ENCODE measurements at places on chromosomes 5 and 9.

GRCh38 chr9:105007143-105007542 lies 79.2 kb upstream of the ABCA1 start:
- no peak for DNase-seq

GRCh38 chr5:39740404-39740803 lies 315.6 kb upstream of the DAB2 start:
- no peak for DNase-seq

DNA sequence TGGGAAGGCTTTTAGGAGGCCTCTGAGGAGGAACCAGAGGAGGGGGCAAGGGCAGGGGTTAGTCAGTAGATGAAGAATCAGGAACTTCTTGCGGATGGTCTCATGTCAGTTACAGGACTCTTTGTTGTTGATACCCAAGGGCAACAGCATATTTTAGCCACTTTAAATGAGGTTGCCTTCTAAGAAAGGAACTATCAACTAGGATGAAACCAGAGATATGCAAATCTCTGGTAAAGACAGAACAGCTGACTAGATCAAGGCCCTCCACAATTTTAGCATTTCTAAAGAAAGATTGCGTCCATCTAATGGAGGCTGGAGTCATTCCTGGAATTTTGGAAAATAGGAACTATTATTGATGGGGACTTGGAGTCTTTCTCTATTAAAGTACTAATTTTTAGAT lies 57.7 kb upstream of the KLF4 start:
- DNase-seq: no peak

GRCh38 chr5:148760945-148761638 lies 65.3 kb upstream of the ADRB2 start:
- DNase-seq: no peak

- no peak for DNase-seq
Measured at GRCh38 chr9:27763831-27764230, 190.6 kb upstream of the C9orf72 start.

DNA sequence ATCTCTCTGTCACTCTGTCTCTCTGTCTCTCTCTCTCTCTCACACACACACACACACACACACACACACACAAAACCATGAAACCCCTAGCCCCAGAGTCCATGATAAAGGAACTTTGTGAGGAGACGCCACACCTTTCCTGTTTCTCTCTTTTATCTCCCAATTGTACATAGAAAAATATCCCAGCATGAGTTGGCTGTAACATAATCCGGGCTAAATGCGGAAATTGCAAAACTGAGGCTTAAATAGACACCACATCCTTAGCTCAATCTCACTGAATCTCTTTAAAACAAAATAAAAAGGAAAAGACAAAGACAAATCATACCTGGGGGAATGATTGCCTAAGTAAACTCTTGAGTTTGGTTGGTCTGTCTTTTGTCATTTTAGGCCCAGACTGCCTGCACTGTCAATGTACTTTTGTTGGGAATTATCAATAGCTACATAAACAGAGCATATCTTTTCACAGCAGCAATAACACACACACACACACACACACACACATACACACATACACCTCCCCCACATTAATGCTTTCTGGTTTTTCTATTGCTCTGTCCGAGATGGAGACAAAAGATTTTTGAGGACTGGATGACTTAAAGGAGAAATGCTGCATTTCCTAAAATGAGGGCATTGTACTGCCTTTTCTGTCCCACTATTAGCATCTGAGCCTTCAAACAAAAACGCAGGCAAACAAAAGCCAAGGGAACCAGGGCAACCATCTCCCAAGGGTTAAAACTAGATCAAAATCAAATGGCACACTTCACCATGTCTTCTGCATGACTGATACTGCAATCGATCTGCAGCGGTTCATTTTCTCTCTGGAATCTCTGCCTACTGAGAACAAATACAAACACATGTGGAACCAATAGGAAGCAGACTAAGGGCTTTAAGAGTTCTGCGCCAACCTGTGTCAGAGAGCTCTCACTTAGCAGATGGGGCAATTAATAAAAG lies 321.5 kb downstream of the NFIB start:
- no peak for DNase-seq

- no peak for DNase-seq
Measured at GRCh38 chr5:156515803-156516360, 188.9 kb downstream of the SGCD start.

GRCh38 chr9:126633881-126634558 lies 20.3 kb downstream of the LMX1B start:
- no peak for DNase-seq

DNA sequence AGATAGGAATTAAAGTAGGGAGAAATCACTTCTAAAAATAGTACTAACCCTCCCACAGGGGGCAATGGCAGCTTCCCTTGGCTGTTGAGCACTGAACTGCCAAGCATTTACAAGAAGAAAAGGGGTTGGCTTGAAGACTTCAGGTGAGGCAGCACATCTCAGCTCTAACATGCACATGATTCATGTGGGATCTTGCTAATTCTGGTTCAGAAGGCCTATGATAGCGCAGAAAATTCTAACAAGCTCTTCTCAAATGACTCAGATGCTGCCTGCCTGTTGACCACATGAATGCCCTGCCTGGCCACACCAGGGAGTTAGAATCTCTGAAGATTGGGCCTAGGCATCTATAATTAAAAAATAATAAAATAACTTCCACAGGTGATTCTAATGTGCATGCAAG lies 22.6 kb downstream of the CD180 start:
- DNase-seq: no peak

DNA sequence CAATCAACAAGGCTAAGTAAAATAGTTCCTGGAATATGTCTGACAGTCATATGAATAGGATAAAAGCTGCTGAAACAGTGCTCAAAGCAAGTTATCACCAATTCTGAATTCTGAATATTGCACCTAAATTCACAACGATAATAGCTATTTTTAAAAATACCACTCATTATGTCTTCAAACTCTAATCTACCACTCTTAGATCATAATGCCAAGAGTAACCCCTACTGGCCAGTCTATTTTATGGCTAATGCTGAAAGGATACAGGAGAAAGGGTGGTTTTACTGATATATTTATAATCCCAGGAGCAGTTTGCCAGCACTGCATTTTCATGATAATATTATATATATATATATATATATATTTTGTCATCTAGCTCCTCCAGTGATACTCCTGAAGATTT lies 232.8 kb downstream of the PDE4D start:
- no peak for DNase-seq

- no peak for DNase-seq
Measured at GRCh38 chr5:8458038-8458383, 589.1 kb downstream of the MTRR start.

DNA sequence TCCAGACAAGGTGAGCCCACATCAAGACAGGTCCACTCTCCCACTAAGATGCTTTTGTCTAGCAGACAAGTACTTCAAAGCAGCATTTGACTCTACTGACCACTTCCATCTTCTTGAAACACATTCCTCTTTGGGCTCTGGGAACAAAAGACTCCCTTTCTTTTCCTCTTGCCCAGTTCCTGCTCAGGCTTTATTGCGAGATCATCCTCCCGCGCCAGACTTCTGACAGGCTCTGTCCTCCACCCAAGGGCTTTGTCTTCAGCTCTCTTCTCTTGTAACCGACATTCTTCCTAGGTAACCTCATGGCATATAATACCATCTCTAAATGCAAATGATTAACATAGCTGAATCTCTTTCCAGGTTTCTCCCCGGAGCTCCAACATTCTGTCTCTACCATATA lies 85.8 kb downstream of the NUDT12 start:
- DNase-seq: no peak

- no peak for DNase-seq
Measured at GRCh38 chr9:84003246-84003645, 22.6 kb downstream of the RMI1 start.

DNA sequence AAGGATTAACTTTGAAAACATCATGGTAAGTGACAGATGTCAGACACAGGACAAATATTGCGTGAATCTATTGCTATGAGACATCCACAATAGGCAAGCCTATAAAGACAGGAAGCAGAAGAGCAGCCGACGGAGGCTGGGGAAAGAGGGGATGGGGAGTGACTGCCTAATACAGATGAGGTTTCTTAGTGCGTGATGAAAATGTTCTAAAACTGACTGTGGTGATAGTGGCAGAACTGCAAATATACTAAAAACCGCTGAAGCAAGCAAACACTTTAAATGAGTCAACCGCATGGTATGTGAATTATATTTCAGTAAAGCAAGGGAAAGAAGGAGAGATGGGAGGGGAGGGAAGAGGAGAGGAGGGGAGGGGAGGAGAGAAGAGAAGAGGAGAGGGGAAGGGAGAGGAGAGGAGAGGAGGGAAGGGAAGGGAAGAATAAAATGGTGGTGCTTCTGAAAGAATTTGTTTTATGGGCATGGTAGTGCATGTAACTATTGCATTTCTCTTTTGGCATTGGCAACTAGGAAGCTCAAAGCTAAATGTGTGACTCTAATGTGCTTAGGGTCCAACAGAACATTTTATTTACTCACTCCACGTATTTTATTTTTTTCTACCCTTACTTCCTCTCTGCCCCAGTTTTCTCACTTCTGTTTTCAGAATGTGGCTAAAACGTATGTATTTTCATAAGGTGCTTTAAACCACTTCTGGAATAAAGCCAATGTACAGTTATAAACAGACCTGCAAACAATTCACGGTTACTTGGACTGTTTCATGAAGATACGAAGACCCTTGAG lies 21.3 kb downstream of the AKNA start:
- DNase-seq: no peak

DNA sequence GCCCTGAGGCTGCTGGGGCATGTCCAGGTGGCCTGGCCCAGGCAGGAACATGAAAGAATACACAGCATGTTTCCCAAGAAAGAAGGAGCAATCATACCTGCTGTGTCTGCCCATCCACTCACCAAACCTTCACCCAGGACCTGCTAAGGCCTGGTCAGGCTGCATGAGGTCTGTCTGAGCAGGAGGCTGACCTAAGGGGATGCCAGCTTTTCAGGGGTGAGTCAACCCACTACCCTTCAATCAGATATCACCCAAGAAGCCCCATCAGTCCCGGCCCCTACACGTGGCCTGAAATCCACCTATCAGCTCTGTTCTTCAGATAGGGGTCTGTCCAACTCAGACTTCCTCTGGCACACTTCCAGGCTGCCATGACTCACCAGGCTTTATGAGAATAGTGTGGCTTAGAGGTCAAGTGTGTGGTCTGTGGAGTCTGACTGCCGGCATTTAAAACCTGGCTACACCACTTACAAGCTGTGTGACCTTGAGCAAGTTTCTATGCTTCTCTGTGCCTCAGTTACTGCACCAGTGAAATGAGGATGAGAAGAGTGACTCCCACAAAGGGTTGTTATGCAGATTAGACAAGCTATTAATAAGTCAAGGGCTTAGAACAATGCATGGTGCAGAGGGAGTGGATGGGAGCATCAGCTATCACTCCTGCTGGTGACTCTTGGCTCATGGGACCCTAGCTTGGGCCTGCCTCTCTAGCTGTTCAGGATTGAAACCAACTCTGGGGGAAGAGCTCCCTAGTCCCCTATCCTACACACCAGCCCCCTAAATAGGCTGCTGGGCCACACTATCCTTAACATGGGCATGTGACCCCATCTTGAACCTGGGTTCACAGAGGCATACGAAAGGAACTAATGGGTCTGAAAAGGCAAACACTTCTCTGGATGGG lies 130.3 kb downstream of the PAX5 start:
- no peak for DNase-seq

- no peak for DNase-seq
Measured at GRCh38 chr9:77543131-77543822, 104.8 kb downstream of the GNA14 start.

DNA sequence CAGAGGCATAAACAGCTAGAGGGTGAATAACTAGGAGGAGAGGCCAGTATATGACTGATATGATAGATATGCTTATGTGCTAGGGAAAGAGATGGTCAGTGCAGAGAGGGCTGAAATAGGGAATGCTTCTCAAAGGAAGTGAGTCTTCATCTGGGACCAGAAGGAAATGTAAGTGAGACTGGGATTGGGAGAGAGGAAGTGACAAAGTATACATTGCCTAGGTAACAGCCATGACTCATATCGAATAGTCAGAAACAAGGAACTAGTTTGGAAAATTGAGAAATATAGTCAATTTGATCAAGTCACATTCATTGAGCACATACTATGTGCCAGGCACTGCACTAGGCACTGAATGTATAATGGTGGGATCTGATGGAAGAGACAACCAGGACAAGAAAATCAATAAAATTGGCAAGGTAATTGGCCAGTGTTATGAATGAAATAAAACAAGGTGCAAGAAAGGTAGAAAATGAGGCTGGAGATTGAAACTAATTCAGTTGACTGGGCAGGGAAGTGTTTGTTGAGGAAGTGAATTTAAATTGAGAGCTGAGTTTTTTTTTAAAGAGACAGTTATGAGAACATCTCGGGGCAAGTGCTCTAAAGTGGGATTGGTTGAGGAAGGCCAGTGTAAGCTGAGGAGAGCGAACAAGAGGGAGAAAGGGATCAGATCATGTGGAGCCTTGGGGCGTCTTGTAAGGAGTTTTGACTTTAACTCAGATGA lies 4.3 kb downstream of the ERAP2 start:
- DNase-seq: no peak

DNA sequence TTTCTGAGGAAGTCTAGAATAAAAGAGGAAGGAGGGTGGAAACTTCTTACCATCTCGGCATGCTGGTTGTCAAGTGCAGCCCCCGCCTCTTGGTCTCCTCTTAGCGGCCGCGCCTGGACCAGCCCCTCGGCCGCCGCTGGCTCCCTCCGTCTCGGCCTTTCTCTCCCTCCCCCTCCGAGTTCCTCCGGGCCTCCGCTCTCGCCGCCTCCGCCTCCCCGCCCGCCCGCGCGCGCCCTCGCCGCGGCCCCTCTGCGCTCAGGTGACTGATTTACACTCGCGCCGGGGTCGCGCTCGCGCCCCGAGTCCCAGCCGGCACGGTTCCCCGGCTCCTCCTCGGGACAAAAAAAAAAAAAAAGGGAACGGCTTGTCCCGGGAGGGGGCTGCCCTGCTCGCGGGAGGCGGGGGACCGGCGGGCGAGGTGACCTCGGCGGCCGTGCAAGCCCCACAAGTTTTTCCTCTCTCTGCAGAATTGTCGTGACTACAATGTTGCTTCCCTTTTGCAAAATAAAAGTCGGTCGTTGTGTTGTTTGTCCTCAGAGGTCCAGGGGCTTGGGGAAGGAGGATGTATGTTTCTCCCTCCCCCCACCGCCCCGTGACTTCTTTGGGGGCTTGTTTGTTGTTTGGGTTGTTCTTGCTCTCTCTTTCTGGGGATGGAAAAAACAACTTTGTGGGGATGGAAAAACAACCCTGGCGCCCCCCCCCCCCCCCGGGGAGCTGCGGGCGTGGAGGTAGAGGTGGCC lies at the start of gene BNC2:
Gene BNC2, minus strand, starts transcription at position 75 of the 740 bp plus-strand sequence. Its CDS starts 22 bp downstream, at position 53.
- no peak for DNase-seq

GRCh38 chr9:97529363-97530076 lies 28.1 kb downstream of the TMOD1 start:
- no peak for DNase-seq

DNA sequence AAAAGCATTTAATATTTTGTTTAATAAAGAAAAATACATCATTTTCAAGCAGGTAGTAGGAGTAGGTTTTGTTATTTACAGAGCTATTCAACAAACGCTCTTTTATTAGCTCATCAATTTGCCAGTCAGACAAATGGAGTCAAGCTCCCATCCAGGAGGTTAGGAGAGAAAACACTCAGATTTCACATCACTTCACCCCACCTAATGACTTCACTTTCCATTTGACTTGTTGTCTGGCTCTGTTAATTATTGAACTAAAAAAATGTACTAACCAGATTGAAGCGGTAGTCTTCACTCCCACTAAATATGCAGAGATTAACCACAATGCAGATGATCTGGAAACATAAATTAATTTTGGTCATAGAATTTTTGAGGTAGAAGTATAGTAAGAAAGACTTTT lies 193.6 kb upstream of the VCAN start:
- DNase-seq: no peak

Measured in activated CD4-positive, CD25-positive, alpha-beta regulatory T cell (primary cell).